Fibroblast of skin of right quadriceps (primary cell): ENCODE measurements at places on chromosomes 13 and 19.

GRCh38 chr19:31278555-31279435, 70.4 kb downstream of the TSHZ3 start:
- DNase-seq = no peak

DNA sequence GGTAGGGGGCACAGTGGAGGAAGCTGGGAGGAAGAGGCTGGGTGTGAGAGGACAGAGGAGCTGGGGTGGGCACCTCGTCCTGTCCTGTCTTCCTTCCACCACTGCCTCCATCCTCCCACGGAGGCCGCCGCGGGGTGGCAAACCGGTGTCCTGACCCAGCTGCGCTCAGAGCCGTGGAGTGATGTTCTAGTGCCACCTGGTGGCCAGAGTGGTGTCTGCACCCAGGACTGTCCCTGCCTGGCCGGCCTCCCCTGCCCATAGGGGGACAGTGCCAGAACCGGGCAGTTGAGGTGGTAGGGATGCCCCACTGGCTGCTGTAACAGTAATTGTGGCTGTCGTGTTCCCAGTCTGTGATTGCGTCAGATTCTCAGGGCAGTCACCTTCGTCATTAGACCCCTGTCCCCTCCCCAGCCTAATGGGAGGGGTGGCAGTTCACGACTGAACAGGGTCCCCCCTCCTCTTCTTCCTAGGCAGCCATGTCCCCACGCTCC, 11.1 kb upstream of the ARRDC2 start:
- DNase-seq = peak; percentile 58

GRCh38 chr13:98476106-98476505, 100.8 kb downstream of the STK24 start:
- no peak for DNase-seq

DNA sequence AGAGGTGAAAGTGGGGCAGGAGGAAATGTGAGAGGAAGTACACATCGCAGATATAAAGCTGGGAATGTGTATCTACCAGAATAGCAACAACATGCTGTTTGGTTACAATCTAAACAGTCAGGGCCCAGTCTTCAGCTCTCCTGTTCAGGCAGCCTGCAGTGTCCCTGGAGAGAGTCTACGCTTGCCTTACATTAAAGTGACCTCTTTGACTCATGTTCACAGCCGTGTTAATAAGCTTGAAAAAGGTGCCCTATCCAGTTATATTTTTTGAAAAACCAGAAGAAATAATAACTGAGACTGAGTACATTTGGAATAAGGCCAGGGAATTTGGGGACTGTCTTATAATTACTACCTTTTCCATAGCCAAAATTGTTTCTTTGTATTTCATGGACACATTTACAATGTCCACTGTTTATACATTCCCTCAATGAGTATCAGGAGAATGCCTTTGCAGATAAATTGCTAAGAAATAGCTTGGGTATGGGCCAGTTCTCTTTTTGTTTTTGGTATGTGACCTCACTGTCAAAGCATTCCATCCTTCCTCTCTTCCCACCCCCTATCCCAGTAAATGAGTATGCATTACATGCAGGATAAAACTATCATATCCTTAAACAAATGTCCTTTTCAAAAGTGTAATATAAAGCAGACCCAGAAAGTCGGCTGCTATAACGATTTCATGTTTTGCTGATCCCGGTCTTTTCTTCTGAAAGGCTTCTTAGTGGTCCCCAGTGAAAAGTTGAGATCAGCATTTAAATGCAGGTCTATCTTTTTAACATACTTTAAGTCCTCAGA, 82.6 kb downstream of the PCDH9 start:
- DNase-seq = peak; percentile 84

GRCh38 chr13:49789968-49790367, 2.5 kb downstream of the KPNA3 start:
- DNase-seq = no peak

DNA sequence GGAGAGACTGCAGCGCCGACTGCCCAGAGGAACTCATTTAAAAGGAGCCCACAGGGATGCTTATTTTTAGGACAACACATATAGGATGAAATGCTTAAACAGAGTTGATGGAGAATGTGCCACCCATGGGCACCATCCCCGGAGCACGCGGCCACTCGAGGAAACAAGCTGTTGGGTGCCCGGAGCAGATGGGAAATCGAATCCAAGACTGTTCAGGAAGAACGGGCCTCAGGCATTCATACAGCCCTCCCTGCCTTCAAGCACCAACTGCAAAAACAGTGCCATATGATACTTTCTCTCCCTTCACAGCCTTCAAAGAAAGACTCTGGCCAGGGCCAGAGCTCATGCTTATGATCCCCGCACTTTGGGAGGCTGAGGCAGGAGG, 40.2 kb downstream of the RAB20 start:
- DNase-seq = no peak

- no peak for DNase-seq
Measured at GRCh38 chr13:29810145-29810742, 40.2 kb downstream of the UBL3 start.

GRCh38 chr19:33564836-33565338, 43.3 kb upstream of the PEPD start:
- DNase-seq = no peak

GRCh38 chr13:32191452-32191998, 123.6 kb downstream of the ZAR1L start:
- no peak for DNase-seq

- DNase-seq = no peak
Measured at GRCh38 chr13:96379967-96380366, 290.1 kb downstream of the HS6ST3 start.

GRCh38 chr19:38224014-38224862, at the start of gene DPF1:
Gene DPF1 (minus strand): TSS chr19:38224222. CDS start chr19:38224142, 80 bp downstream.
- peak; percentile 71 for DNase-seq

GRCh38 chr13:113564331-113565023, 20.1 kb upstream of the TFDP1 start:
- no peak for DNase-seq

- DNase-seq = no peak
Measured at GRCh38 chr13:100508996-100509395, 79.6 kb downstream of the GGACT start.

GRCh38 chr19:23698711-23699520, 11.9 kb upstream of the ZNF675 start:
- DNase-seq = no peak

GRCh38 chr13:31207661-31208552, 8.1 kb downstream of the B3GLCT start:
- DNase-seq = peak; percentile 73

- DNase-seq = no peak
Measured at GRCh38 chr19:51047031-51047335, 12.2 kb upstream of the KLK12 start.

GRCh38 chr19:11792942-11793341, 5.4 kb upstream of the ZNF491 start:
- DNase-seq = no peak

DNA sequence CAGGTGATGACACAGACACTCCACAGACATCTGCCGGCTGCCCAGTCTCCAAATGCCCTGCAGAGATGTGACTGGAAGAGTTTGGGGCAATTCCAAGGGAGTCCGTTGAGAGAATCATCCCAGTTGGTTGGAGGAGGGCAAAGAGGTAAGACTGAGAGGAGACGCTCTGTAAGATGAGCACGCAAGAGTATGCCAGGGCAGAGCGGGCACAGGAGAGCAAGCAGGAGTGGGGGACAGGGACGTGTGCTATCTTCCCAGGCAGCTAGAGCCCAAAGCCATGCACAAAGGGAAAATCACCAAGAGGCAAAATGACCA, 156.3 kb upstream of the TSHZ3 start:
- DNase-seq = no peak

- DNase-seq = no peak
Measured at GRCh38 chr19:3146677-3147100, 10.9 kb downstream of the GNA15 start.
